Breast epithelium (tissue), 4 donors: ENCODE measurements at places on chromosomes 1 and 21.

- DNase-seq, result no peak
These were observed 102.0 kb upstream of the USP25 start for GRCh38 chr21:15627823-15628222.

DNA sequence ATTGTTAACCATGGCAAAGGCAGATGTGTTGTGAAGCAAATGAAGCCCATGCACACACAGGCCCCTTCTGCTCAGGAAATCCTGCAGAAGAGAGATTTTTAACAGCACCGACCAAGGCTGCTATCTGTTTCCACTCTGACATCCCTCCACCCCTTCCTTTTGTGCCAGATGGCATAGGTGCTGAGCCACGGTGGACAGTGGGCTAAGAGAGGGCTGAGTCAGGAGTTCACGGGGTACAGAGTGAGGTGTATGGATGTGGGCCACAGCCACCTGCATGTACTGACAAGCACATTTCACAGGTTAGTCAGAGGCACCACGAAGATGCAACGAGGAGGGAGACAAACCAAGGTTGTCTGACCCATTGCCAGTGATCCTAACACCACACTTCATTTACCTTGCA is 9.5 kb downstream of the RSPH1 start:
- no peak for DNase-seq

DNA sequence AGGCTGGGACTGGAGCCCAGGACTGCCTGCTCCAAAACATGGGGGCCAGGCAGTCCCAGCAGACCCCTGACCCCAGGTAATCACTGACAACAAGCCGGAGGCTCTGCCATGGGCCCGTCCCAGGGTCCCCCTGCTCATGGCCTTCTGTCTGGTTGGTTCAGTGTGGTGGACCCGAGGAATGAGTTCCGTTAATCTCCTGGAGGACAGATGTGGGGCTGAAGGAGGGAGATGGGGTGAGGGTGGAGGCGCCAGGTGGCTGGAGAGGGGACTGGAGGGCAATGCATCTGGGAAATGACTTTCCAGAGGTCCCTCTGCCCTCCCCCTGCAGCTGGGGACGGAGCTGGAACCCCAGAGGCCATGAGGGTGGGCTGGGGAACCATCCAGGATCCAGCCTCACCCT is 103.2 kb downstream of the EBNA1BP2 start:
- DNase-seq, result no peak

GRCh38 chr1:111803951-111804350 is 48.2 kb downstream of the DDX20 start:
- no peak for DNase-seq

DNA sequence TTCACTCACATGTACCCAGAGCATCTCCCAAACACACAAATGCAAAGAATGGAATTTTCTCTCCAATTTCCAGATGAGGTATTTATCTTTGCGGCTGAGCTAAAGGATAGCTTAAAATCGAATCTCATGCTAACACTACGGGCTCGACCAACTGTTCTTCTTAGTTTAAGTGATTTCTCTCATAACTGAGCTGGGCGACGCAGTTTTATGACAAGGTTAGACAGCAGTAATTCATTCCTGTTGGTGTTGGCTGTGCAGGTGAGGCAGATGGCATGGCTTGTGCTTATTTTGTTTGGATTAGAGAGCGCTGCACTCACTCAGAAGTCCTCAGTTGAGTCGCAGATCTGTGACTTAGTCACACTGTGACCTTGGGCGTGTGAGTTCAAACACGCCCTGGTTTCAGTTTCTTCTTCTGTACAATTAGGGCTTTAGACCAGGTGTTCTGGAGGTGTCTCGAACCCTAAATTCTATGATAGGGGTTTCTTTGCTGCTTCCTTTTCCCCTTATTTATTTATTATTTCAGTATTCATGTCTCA is 41.5 kb upstream of the MRPS6 start:
- DNase-seq, result no peak

DNA sequence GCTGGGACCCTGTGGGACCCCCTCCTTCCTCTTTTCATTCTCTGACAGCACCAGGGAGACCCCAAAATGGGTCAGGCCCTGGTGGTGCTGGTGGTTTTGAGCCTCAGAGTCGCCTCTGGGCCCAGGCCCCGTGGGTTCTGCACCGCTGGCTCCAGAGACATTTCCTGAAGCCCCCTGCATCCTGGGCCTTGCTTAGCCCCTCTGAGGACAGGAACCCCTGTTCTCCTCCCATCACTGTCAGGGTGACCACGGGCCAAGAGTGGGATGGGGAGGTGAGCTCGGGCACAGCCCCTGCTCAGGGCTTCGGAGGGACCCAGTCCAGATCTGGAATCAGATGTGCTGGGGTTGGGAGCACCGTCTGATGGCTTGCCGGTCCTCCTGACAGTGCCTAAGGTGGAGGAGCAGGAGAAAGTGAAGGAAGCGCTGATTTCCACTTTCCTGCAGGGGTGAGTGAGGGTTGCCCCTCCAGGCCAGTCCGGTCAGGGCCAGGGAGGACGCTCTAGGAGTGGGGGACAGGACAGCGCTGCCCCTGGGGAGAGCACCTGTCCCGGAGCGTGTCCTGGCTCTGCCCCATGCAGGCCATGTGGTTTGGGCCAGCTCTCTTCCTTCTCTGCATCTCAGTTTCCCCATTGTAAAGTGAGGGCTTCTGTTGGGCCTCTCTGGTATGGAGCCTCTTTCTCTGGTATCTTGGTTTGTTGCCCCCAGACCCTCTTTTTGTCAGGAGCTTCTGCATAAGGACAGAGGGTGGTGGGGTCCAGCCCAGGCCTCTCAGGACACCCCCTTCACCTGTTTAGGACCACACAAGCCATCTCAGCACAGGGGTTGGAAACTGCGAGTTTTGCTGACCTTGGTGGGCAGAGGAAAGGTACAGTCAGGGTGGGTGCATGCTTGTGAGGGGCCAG is 71.0 kb downstream of the TRIM11 start:
- no peak for DNase-seq

- DNase-seq, result no peak
These were observed 38.6 kb downstream of the EIF2B3 start for GRCh38 chr1:44947774-44948311.
